ENCODE measurements at places on chromosomes 2 and 18. TPM values are rescaled to one million over a fixed set of nuclear protein-coding genes. Genes with fewer than 3 reads are reported as not detected.

Gene CNDP1
- total RNA-seq = 0.13 TPM

Gene RPRD1A
- total RNA-seq = 40.0 TPM

Gene ATOH8
- total RNA-seq = 15.7 TPM

GRCh38 chr2:2291500-2292260, 39.4 kb downstream of the MYT1L start:
- H3K27me3 ChIP-seq = peaks cover 6% of the 10 kb centered on the region
- no peak overlapping the region for H3K4me3 ChIP-seq
- no peaks in the 10 kb centered on the region for H3K36me3 ChIP-seq

- no peaks in the 10 kb centered on the region for H3K36me3 ChIP-seq
- H3K4me1 ChIP-seq = no peaks in the 10 kb centered on the region
- DNase-seq = peak; percentile 48
- no peaks in the 10 kb centered on the region for H3K27me3 ChIP-seq
- no peak overlapping the region for H3K27ac ChIP-seq
- H3K4me3 ChIP-seq = no peak overlapping the region
These were observed 17.6 kb upstream of the COPS8 start for GRCh38 chr2:237068005-237068576.

GRCh38 chr2:237727363-237727762, 71.2 kb upstream of the RBM44 start:
- H3K27me3 ChIP-seq = no peaks in the 10 kb centered on the region
- H3K4me1 ChIP-seq = peaks cover 43% of the 10 kb centered on the region
- no peak overlapping the region for H3K4me3 ChIP-seq
- DNase-seq = no peak
- H3K27ac ChIP-seq = no peak overlapping the region

All from muscle of leg (tissue), 16 donors.